Fibroblast of the aortic adventitia (primary cell): ENCODE measurements at places on chromosomes 7 and 10.
A peak's percentile ranks its signal among the peaks of the same experiment; 100 is the strongest.

- DNase-seq: peak; percentile 88
Measured at GRCh38 chr7:140924821-140925421, at the start of gene BRAF. Gene BRAF, minus strand, starts transcription at chr7:140924929. Its CDS starts 226 bp downstream, at chr7:140924703.

DNA sequence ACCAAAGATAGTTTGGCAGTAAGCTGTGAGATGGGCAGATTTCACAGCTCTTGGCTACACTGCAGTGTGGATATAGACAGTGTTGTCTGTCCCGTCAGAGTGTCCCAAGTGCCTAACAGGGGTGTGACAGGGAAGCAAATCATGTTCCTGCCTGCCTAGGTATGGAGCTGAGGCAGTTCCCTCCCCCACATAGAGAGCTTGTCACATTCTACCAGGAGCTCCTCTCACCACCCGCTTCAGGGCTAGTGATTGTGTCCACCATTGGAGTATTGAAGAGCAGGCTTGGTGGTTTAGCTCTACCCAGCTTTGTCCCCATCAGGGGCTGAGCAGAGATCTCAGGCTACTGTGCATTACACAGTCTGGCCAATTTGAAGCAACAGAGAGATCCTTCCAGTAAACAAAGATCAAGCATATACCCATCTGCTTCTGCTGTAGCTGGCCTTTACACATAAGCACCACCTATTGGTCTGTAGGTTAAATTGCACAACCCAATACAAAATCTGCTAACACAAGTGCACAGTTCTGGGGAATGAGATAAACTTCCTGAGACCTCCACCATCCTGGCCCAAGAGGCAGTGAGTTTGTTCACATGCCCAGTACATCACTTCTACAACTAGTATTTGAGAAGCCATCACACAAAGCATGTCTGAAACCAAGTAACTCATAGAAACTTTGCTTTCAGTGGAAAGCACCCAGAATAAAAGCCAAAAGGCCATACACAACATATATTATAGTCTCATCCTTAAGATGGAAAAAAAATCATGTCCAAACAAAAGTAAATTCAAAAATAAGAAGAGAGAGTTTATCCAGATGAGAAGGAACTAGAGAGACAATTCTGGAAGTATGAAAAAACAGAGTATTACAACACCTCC, 67.3 kb downstream of the GLCCI1 start:
- DNase-seq: peak; percentile 35

DNA sequence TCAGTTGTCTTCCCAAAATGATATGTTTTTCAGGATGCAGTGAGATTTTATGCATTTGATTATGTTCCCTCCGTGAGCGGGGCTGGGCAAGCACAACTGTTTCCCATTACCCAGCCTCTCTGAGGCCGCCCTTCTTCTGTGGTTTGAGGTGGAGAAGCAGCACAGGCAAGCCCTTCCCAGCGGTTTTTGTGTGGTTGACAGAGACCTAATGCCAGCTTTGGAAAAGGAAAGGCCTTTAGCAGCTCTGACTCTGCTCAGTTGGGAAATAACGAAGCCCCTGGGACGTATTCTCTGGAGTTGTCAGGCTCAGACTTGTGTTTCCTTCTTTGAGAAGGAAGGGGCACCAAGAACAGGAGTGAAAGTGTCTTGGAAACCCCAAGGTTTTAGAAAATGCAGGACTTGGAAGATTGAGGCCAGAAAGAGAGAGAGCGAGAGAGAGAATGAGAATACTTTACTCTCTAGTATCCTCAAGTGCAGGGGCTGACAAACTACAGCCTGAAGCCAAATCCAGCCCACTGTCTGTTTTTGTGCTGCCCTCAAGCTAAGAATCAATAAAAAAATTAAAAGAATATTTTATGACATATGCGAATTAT, 20.6 kb upstream of the PDCD4 start:
- DNase-seq: peak; percentile 21

GRCh38 chr7:102721-103120, 89.7 kb upstream of the FAM20C start:
- DNase-seq: no peak

GRCh38 chr10:4352414-4352961, 473.5 kb upstream of the AKR1E2 start:
- peak; percentile 97 for DNase-seq

DNA sequence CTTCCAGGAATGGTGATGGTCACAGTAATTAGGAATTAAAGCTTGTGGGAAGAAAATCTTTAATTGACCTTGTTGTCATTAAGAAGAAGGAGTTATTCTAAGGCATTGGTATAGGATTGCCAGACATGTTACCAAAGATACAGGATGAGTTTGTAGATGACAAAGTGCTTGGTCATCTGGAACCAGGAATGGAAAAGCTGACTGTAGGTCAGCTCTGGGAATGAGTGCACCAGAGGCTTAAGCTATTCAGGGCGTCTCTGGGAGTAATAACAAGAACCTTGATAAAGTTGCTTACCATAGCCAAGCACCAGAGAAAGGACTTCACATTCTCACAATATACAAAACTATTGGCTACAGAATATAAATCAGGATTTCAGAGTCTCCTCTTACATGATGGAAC, 89.0 kb downstream of the PHTF2 start:
- peak; percentile 86 for DNase-seq

GRCh38 chr10:7487528-7487927, 76.7 kb upstream of the SFMBT2 start:
- no peak for DNase-seq

GRCh38 chr7:156116514-156117215, 304.4 kb upstream of the SHH start:
- no peak for DNase-seq

DNA sequence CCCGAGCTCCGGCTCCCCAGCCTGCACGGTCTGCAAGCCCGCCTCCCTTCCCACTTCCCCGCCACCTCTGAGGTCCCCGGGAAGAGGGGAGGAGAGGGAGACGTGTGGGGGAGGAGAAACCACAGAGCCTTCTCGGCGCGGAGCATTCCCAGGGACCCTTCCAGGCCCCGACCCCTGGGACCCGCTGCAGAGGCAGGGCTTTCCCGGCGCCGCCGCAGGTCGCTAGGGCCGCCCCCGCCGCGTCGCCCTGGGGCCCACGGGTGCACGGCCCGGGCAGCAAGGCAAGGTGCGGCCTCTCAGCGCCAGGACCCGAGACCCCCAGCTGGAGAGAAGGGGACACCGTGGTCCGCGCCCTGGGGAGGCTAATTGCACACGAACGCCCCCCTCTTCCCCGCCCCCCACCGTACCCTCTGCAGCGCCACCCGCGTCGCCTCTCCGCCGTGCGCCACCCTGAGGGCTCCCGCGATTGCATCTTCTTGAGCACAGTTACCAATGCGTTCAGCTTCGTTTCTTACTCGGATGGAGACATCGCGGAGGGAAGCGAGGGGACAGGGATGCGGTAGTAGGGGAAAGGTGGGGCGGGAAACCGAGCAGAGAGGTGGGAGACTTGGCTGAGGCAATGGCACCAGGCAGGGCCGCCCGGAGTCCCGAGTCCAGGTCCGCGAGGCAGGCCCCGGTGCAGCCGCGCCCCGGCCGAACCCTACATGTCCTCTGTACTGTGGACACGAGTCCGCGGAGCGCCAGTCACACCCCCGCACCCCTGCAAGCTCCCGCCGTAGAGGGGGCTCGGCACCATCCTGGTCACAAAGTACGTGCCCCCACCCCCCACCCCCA, 28.9 kb downstream of the SKIDA1 start:
- DNase-seq: no peak

GRCh38 chr7:116230191-116231005, 20.1 kb downstream of the TES start:
- DNase-seq: peak; percentile 54

DNA sequence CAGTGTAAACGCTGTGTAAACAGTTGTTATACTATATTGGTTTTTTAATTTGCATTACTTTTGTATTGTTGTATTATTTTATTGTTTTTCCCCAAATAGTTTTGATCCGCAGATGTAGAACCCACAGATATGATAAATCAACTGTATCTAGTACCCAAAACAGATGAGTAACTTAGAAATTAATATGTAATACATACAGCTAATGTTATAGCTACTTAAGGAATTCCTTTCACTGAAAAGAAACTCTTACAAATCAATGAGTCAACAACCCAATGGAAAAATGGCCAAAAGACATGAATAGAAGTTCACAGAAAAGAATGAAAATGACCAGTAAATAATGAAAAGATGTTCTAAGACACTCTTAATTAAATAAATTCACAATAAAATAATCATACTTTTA, 32.3 kb upstream of the ARL4A start:
- no peak for DNase-seq

GRCh38 chr10:80177781-80178636, 27.3 kb downstream of the ANXA11 start:
- peak; percentile 51 for DNase-seq

- DNase-seq: no peak
Measured at GRCh38 chr10:6470894-6471618, 109.0 kb downstream of the PRKCQ start.

DNA sequence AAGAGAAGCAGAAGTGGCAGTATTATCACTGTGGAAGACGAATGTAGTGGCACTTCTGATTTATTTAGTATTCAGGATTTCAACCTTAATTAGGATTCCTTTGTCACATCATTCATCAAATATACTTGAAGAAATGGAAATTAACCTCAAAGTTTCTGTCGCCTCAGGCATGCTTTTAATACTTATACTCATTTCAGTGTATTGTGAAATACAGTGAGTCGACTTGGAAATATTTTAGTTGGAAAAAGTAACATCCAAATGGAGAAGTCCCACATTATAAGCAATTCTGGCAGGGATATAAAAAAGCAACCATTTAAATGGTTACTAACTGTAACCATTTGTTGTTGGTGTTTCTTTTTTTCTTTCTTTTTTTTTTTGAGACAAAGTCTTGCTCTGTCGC, 648.8 kb downstream of the ARL4A start:
- peak; percentile 45 for DNase-seq

DNA sequence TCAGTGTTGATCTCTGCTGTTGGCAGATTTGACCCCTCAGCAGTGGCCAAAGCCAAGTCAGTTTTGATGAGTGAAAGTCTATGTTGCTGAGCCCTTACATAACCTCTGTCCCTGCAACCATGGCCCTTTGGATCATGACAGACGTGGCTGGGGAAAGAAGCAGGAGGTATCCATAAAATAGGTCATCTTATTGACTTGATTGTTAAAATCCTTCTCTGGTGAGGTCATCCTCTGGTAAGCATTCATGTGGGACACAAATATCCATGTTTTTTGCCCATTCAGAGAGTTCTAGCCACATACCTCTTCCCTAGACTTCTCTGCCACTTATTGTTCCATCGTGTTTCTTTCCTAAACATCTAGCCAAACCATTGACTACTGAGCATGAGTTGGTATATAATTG, 251.9 kb upstream of the PTER start:
- DNase-seq: no peak

- DNase-seq: no peak
Measured at GRCh38 chr10:84534168-84534567, 205.8 kb downstream of the CCSER2 start.

DNA sequence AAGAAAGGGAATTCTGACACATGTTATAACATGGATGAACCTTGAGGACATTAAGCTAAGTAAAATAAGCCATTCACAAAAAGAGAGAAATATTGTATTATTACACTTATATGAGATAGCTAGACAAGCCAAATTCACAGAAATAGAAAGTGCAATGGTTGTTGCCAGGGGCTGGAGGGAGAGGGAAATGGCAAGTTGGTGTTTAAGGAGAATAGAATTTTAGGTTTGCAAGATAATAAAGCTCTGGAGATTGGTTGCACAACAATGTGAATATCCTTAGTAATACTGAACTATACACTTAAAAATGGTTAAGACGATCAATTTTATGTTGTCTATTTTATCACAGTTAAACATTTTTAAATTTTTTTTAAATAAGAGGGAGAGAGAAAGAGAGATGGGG, 25.0 kb upstream of the ADD3 start:
- DNase-seq: peak; percentile 61

- DNase-seq: no peak
Measured at GRCh38 chr7:12320241-12320986, 83.3 kb downstream of the VWDE start.

GRCh38 chr7:151249034-151249731, 689 bp upstream of the SMARCD3 start:
- peak; percentile 70 for DNase-seq

GRCh38 chr10:127326883-127327282, 130.5 kb upstream of the INSYN2A start:
- no peak for DNase-seq

- no peak for DNase-seq
Measured at GRCh38 chr10:69835875-69836730, 34.4 kb downstream of the COL13A1 start.

- no peak for DNase-seq
Measured at GRCh38 chr10:65710306-65710705, 1215.5 kb upstream of the LRRTM3 start.

DNA sequence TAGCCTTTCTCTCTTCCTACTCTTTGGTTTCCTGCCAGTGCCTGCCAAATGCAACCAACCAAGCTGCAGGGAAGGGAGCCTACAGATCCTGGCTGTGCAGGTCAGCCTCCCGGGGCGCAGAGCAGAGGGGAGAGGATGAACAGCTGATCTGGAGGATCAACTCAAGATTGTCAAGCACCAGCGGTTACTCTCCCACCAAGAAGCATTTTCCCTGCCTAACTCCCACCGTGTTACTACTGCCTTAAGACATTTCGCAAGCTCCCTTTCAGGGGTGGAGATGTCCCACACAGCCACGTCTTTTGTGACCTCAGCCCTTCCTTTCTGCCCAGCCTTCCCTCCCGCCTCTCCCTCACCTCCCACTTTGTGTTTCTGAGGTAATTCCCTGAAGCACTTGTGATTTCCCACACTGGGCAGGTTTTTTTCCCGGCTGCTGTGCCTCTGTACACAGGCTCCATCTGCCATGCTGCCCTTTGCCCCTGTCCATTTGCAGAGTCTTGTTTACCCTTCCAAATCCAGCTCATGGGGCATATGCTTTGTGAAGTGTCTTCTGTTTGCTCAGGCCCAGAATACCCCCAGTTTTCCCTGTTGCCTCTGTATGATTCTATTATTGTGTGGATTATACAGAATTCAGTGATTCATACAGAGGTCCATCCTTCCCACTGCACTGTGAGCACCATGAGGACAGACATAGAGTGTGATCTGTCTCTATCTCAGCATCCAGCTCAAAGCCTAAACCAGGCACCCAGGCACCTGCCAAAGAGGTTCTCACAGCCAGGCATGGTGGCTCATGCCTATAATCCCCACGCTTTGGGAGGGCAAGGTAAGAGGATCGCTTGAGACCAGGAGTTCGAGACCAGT, 40.9 kb upstream of the PAPSS2 start:
- no peak for DNase-seq

GRCh38 chr10:86655173-86655540, 810 bp downstream of the OPN4 start:
- DNase-seq: no peak

GRCh38 chr7:75921479-75921878, 6.5 kb downstream of the POR start:
- no peak for DNase-seq

DNA sequence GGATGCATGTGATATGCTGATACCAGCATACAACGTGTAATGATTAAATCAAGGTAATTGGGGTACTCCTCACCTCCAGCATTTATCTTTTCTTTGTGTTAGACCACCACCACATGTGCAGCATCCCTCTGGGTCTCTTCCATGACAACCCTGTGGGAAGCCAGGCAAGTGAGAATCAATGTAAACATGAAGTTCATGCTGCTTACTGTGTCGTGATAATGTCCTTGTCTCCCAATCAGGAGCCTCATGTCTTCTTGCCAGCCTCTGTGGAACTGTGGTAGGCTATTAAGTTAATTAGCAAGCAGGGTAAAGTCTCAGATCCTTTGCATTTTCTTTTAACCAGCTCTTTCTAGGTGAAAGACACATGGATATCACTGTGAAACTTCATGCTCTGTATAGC, 126.7 kb downstream of the TES start:
- DNase-seq: no peak
